ENCODE measurements at places on chromosomes 4 and X.

- DNase-seq, result no peak
These were observed 186.8 kb downstream of the TMA16 start for GRCh38 chr4:163681208-163681821.

DNA sequence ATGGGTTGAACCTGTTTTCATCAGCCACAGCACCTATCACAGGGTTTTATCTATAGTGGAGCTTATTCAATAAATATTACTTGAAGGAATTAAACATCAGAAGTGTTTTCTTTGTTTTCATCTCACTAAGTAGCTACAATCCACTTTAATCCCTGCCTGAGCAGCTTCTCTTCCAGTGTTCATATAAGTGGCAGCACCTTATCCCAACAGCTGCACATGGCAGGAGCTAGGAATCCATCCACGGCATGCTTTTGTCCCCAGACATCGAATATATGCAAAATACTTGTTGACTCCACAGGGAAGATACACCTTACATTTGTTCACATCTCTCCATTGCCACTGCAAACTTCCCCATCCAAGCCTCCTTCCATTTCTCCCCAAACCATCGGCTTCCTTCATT is 549.8 kb upstream of the FAM241A start:
- no peak for DNase-seq

DNA sequence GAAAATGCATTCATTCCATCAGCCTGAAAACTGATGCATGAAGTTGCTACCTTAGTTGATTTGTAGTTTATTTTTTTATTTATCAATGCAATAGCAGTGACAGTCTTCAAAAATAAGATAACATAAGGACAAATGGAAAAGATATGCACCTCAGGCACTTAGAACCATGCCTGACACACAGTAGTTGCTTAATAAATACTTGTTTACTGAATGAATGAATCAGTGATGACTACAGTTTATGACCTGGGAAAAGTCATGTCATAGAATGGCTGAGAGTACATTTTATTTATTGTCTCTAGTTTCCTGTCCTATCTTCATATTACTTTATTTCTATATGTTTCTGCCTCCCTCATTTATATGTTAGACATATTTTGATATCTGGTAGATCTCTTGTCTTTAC is 171.8 kb downstream of the TLL1 start:
- DNase-seq, result no peak

DNA sequence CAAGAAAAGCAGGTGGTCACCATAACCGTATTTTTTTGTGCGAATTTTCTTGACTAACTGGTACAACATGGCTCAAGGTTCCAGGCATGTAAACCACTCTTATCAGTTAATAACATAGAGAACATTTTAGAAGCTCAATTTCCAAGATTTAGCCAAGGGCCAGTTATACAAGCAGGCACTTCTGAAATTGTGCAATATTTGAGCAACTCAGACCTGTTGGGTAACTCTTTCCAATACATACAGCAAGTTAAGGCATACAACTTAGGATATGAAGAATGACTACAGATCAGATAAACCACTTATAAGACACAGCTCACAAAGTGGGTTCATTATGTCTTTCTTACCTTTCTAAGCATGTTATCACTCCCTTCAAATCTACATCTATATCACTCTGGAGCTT is 43.9 kb downstream of the ZNF280C start:
- DNase-seq, result no peak

DNA sequence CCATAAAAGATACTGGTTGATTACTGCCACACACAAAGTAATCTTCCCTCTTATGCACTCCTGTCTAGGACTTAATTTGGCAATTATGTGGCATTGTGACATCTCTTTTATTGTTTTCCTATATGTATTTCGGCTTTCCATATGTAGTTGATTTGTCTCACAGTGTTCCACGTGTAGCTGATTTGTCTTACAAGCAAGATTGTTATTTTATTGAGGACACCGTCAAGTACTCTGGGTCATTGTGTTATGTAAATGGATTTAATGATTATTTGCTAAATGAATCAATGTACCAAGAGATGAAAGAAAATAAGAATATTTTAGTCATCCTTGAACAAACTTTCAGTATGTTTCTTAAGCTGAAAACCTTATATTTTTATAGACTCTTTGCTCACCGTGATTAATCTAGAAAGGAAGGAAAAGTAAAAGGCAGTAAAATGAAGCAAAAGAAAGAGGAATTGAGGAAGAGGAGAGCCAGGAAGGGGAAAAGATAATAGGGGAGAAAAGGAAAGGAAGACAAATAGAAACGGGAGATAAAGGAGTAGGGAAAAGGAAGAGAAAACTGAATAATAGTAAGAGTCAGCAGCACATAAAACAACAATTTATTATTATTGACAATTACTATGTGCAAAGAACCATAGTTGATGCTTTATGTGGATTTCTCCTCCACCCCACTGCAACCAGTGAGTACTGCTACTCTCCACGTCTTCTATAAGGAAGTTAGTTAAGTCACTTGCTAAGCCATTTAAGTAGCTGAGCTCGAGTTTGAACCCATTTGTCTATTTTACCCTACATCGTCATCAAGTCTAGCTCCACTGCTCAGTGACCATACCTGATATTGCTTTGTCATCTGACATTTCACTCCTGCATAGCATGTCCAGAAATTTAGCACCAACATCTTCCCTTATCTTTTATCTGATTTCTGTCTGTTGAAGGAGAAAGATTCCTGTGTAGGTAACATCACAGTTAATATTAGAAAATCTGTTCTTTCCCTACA is 336.5 kb downstream of the BMPR1B start:
- no peak for DNase-seq

DNA sequence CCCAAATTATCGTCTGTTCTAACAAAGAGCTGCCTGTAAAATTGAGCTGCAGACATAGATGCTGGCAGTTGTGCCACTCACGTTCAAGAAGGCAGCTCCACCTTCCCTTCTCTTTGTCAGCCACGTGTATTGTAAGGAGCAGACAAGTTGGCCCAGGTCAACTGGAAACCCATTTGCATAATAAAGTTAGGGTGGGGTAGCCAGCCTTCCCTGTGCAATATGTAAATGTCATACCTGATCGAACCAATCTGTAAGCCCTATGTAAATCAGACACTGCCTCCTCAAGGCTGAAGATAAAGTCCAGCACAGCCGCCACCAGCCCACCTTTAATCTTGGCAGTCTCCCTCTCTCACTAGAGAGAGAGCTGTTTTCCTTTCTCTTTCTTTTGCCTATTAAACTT is 117.2 kb downstream of the TMEM144 start:
- no peak for DNase-seq

- no peak for DNase-seq
These were observed 345.3 kb upstream of the LCORL start for GRCh38 chr4:18366892-18367291.

DNA sequence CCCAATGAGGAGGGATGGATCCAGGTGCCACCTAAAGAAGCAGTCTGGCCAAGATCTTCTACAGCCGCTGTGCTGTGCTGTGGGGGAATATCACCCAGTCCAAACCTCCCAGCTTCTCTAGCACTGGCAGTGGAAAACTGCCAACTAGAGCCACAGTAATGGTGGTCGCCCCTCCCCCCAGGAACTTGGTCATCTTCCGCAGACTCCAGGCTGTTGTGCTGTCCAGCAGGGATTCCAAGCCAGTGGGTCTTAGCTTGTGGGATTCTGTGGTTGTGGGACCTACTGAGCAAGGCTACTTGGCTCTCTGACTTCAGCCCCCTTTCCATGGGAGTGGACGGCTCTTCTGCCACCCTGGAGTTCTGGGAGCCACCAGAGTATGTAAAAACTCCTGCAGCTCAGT is 18.2 kb downstream of the GPRASP1 start:
- DNase-seq, result no peak

DNA sequence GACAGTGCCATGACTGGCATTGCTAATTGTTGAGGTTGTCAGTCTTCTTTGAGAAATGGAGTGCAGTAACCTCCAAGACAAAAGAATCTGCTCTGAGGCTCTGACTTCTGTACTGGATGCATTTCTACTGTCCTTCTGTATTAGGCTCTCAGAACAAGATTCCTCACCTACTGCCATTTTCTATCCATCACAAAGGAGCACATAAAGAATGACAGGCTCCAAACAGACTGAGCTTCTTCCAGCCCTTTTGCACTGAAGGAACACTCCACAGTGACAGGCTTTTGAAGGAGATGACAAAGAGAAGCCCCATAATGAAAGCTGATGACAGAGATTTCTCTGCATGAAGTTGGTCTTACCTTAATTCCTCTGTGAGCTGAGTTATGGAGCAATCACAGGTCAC is 162.2 kb downstream of the PCDH19 start:
- DNase-seq, result no peak
